Stimulated activated CD4-positive, alpha-beta T cell treated with anti-CD3 and anti-CD28 coated beads, TNF-alpha, amount 100 ng/mL, for 48 hours (primary cell): ENCODE measurements at places on chromosomes 3 and 15.
A peak's percentile ranks its signal among the peaks of the same experiment; 100 is the strongest.

GRCh38 chr15:63839722-63840121, 6.0 kb upstream of the HERC1 start:
- DNase-seq, result no peak

DNA sequence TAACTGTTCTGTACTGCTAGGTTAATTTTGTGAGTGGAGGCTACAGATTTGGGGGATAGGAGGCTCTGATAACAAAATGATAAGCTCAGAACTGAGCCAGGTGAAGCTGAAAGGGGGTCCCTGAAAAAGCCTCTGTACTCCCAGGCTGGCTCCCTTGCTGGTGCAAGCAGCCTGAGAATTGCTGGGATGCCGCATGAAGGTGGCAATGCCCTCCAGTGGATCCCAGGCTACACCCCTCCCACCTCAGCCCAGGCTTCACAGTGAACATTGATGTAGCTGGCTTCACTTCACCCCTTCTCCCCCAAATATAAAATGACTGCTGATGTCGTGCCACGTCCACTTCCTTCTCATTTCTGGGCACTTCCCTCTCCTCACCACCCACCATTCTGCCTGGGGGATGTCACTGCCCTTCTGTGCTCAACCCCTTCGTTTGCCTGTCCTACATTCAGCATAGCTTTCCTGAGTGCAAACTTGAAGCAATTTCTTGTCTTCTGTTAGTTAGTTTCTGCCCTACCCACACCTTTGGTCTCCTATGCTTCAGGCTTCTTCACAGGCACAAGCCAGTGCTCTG, 9.7 kb upstream of the ARHGEF26 start:
- DNase-seq, result no peak

DNA sequence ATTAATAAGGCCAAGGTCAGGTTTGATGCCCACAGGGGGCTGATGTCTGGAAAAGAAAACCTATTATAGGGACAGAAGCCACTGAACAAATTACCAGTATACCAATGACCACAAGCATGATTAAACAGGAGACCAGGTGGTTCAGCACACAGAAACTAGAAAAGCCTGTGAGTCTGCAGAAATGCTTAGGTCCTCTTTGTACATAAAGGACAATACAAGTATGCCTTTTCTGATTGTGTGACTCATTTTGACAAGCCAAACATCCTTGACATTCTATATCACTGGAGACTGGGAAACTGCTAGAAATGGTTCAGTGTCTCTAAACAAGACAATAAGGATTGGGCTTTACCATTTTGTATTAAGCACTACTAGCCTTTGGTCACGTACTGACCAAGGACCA, 113.2 kb upstream of the MYO5C start:
- DNase-seq, result no peak

GRCh38 chr15:75069301-75069925, 46.0 kb downstream of the PPCDC start:
- DNase-seq, result no peak

GRCh38 chr3:109387201-109387600, 49.9 kb upstream of the DPPA4 start:
- no peak for DNase-seq

DNA sequence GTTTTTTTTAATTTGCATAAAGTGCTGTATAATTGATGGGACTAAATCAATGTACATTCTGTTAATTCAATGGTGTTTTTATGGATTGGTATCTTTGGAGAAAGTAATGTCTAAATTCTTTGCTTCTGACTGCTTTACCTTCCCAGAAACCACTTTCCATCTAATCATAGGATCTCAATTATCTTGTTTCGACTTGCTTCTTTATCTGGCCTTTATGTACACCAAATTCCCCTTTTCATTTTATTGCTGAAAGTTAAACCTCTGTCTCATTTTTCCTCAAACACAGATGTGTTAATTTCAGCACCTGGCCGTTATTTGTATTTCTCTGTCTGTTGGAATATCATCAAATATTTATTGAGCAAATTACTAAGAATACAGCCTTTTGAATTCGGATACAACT, 287.3 kb upstream of the GBE1 start:
- no peak for DNase-seq

DNA sequence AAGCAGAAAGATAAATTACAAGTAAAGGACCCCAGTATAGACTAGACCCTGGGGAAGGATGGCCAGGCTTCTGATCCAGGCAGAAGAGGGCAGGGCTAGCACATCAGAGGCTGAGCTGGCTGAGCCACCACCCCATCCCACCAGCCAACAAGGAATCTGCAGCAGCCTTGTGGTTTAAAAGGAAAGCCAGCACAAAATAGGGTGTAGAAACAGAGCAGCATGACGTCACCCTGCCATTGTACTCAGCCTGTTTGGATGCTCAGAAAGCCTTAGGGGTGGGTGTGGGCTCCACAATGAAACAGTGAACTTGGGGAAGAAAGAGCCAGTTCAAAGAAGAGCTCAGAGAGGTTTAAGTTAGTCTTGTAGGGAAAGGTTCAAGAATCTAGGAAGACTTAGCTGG, 28.2 kb downstream of the DUOX1 start:
- DNase-seq, result no peak

DNA sequence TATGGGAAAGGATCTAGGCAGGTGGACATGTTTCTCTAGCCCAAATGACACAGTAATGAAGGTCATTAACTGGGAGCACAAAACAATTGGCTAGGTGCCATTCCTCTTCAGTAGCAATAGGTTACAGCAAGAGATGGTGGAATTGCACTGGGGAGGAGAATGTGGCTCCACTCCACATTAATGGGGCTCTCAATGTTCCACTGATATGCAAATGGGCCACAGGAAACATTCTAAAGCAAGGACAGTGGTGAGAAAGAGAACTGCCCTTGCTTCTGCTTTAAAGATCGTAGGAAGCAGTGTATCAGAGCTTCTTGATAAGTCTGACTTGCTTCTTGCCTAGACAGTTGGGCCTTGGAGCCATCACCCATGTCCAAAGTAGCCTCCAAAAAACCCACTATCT, 271.4 kb upstream of the PPP2R3A start:
- DNase-seq, result no peak

GRCh38 chr3:26825454-26825853, 202.9 kb downstream of the LRRC3B start:
- DNase-seq, result no peak

- DNase-seq, result no peak
Observed at GRCh38 chr3:124785973-124786372, 55.7 kb downstream of the UMPS start.

- DNase-seq, result no peak
Observed at GRCh38 chr3:134840459-134840858, 45.4 kb downstream of the EPHB1 start.

GRCh38 chr3:10574101-10574620, 68.8 kb upstream of the ATP2B2 start:
- DNase-seq, result no peak

GRCh38 chr15:63473007-63473748, 31.2 kb upstream of the USP3 start:
- no peak for DNase-seq

DNA sequence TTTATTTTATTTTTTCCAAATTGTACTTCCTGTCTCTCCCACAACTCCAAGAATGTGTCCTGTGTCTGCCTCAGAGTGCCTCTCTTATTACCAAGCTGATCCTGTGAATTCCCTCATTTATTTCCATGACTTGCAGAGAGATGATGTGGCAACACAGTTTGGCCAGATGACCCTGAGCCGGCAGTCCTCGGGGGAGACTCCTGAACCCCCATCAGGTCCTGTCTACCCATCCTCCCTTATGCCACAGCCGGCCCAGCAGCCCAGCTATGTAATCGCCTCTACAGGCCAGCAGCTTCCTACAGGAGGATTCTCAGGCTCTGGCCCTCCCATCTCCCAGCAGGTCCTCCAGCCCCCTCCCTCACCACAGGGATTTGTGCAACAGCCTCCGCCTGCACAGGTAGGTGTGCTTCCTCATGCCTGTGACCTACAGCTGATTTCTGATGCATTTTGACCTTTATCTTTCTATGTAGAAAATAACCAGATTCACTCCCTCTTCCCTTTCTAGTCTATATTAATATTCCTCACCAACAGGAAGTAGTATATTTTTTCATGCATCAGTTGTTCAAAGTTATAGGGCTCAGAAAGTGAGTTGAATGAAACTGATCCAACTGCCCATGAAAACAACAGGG, 100.0 kb downstream of the ARPP21 start:
- no peak for DNase-seq

GRCh38 chr3:4492208-4493013, 737 bp upstream of the ITPR1 start:
- peak; percentile 19 for DNase-seq

DNA sequence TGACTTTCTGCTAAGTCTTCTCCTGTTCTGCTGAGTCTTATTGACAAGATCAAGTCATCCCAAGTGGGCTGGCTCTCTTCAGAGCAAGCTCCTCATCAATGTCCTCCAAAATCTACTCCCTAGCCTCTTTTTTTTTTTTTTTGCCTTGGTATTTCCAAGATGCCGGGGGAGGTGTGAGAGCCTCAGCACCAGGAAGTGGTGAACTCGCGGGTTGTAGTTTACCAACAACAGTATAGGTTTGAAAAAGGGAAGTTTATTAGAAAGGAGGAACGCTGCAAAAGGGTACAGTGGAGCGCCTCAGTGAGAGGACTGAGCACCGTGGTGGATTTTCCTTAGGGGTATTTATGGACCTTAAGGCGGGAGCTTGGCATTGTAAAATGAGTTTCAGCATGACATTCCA, 94.3 kb upstream of the SGO1 start:
- no peak for DNase-seq

DNA sequence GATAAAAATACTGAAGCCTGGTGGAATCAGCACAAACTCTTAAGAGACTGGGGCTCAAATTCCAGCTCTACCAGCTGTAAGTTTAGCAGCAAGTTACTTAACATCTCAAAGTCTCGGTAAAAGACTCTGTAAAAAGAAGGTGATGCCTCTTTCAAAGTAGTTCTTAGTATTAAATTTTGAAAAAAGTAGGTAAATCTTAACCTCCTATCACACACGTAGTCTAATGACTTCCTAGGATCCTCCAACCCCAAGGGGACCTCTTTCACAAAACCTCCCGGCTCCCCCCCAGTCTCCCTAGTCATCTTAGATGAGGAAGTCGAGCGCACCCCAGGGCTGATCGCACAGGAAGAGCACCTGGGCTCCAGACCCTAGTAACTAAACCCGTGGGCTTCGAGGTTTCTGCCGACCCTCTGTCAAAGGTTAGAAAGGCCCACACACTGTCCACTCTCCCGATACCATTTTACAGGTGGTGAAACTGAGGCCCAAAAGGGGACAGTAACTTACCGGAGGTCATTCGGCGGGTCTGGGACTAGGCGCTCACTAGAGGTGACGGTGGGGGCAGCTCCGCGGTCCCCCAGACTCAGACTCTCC, 427 bp downstream of the MBD4 start:
- DNase-seq, result peak; percentile 11

DNA sequence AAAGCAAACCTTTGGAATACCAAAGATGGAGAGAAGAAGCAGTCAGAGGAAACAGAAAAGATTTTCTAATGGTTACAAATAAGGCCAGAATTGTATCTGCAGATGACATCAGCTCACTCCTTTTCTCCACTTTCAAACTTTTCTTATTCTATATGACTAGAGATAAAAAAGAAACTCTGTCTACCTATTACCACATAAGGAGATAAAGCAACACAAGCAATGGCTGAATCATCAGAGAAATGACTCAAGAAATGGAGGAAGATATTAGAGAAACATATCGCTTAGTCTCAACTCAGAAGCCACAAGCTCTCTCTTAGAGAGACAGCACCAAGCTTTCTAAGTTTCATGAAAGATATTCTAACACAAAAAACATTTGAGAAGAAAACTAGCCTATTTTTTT, 784.0 kb downstream of the ZPLD1 start:
- DNase-seq, result no peak

GRCh38 chr3:142801746-142802145, 77.9 kb downstream of the TRPC1 start:
- no peak for DNase-seq

GRCh38 chr3:50447290-50447840, 56.1 kb downstream of the CACNA2D2 start:
- no peak for DNase-seq

DNA sequence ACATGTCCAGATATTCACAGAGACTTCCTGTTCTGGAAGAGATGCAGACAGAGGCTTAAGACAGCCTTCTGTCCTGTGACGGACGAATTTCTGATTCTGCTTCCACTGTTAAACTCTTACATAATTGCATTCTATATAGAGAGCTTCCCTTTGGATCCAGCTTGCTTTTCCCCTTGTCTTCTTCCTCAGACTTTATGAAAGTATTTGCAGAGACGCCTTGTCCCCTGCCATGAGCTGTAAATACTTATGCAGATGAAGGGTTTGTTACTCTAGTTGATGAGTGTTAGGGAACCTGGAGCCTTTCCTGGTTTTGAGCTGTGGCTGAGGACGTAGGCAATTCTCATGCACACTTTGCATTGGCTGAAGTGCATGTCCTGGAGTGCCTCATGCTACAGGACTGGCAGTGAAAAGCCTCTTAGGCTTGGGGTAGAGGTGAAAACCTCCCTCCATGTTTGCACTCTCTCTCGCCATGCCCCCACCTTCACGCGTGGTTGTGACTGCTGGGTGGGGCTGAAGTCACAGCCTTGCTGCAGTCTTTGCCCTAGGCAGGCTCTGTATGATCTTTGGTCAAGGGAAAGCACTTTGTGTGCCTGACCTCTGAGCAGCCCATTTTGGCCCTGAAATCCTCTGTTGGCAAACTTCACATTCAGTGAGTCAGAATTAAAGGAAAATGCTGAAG, 286.6 kb downstream of the PTPRG start:
- DNase-seq, result no peak

DNA sequence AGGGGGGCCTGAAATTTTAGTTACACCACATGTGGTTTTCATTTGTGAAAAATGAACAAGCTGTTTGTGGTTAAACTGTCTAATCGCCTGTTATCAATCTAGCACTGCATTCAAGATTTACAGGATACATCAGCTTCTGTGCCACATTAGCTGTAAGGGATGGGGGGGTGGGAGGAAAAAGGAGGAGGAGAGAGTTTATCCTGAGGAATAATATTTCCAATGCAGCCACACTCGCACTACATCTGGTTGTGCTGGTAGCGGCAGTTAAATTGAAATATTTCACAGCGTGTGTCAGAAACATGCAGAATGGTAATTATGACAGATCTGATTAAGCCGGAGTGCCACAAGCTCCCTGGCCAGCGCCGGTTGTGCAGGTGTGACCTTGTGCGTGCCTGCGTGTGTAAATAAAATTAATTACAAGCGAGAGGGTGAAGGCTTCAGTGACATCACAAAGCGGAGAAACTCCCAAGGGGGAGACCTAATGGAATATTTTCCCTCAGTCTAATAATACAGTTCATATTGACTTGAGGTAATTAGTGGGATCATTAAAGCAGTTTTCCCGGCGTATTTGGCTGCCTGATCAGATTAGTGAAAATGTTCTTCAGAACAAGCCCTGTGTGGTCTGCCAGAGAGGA, 55.5 kb downstream of the SATB1 start:
- no peak for DNase-seq

DNA sequence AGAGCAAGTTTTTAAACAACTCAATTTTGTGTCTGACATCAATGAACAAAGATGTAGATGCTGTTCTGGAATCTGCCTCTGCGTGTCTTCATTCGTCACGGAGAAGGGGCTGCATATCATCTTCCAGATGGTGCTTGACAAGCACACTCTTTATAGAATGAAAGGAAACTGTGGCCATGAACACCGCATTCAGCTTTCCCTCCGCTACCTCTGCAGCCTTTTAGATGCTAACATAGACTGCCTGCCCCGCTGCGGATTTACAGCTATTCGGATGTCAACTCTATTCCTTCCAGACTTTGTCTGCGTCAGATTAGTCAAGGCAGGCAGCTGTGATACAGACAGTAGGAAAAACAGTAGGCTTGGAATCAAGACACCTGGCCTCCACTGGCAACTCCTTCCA, 232.9 kb downstream of the TJP1 start:
- DNase-seq, result no peak
